ENCODE measurements at places on chromosomes 12 and 14.
A peak's percentile ranks its signal among the peaks of the same experiment; 100 is the strongest.

DNA sequence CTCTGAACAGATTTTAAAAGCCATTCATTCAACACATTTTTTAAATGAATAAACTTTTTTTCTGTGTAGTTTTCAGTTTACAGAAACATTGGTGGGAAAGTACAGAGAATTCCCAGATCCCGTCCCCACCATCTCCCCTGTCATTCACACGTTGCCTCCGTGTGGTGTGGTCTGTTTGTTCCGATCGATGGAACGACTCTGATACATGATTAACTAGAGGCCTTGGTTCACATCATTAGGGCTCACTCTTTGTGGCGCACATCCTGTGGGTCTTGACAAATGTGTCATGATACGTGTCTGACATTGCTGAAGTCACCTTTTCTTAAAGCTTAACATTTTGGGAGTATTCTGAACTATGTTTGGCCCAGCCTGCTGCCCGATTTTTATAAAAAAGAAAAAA is 18.5 kb downstream of the MEG3 start:
- DNase-seq = no peak

DNA sequence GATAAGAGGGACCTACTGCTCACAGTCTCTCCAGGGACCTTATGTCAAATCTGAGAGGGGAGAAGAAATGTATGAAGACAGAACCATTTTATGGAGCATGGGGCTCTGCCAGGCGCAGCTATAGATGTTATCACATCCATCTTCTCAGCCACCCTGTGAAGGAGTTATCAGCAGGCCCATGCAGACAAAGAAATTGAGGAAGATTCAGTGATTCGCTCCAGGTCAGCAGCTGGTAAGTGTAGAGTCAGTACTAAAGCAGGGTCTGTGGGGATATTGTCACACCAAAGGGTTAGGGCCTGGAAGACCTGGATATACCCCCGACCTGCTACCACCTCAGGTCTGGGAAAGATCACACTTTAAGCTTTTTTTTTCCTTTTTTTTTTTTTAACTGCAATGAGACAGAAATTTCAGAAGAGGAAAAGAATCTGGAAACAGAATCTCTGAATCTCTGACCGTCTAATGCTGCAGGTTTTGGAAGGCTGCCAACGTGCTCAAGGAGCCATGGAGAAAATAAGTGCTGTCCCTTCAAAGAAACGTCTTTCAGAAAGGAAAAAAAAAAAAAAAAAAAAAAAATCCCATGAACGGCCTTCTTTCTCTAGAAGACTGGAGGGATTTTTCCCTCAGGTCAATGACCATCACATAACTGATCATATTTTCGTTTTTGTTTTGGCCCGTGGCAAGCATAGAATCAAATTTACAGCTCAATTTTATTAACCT is 73.3 kb upstream of the PLEKHG7 start:
- DNase-seq = no peak

DNA sequence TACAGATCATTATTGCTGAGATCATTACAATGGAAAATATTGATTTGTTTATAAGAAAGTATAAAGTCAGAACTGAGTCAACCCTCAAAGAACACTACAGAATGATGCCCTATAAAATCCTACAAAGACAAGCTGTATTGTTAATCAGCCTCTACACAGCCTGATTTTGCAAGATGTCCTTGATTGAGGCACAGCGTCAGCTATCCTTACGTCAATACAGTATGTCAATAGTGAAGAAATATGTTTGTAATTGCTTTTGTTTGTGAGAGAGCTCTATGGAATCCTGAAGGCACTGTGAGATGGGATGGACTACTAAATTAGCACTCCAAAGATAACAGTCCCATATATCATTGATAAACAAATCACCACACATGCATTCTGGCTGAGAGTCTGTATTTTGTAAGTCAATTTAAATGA is 70.7 kb downstream of the RASSF9 start:
- no peak for DNase-seq

DNA sequence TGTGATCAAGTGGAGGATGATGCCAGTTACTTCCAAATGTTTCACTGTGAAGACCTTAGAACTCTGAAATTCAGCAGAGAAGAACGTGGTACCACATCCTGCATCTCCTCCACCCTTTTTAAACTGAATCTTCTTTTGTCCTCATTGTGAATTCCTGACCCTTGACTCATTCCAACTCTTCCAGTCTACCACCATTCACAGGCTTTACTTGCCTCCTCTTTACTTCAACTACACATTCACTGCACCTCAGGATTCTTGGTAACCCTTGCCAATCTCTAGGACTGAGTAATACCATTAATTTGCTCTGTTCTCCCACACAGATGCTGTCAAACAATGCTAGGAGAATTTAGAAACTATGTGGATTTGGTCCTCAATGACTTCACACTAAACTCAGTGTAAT is 37.3 kb downstream of the PPP1R12A start:
- peak; percentile 91 for DNase-seq

DNA sequence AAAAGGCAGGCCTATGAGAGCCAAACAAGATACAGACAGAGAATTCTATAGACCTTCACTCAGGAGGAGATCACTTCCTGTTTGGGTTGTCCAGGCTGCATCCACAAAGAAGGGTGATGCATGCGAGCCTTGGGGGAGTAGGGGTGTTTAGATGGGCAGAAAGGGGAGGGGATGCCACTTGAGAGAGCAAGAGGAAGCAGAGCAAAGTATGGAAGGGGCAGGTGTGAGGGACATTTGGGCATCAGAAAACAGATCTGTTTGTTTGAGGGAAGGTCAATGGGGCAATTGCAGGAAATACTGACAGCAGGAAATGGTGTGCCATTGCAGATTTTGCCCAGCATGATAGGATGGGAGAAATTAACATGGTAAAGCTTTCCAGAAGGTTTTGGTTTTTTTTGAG is 146.4 kb upstream of the FOXN3 start:
- no peak for DNase-seq
